ENCODE measurements at places on chromosomes 2 and 18.
A peak's percentile ranks its signal among the peaks of the same experiment; 100 is the strongest.

GRCh38 chr2:219906114-219907010 is 278.9 kb downstream of the SLC4A3 start:
- no peak for DNase-seq

DNA sequence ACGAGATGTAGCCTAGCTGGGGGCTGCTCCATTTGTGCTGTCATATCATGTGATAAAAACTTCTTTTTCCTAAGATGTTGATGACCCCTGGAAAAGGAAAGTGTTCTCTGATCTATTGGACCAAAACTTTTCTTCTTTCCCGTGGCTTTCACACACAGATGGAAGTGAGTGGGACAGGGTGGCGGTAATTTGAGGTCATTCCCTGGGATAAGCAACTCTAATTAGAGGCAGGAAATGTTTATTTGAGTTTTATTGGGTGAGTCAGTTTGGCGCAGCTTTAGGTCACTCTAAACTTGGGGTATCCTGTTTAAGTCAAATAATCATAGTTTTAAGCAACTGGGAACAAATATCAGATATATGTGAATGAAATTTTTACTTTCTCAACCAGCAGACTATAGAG is 221.0 kb upstream of the EPAS1 start:
- peak; percentile 62 for DNase-seq

GRCh38 chr2:12119841-12120240 is 373.4 kb downstream of the LPIN1 start:
- DNase-seq, result no peak

DNA sequence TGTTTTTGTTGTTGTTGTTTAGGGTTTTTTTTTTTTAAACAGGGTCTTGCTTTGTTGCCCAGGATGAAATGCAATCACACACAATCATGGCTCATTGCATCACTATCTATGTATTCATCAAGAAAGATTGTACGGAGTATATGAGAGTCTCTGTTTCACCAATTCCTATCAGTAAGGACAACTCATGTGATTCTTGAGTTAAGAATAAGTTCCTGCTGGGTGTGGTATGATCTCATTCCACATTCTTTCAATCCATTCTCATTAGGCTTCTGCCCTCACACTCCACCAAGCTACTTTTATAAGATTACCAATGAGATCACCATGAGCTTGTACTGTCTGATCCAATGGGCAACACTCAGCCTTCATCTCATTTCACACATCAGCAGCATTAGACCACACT is 9.1 kb upstream of the AP1S3 start:
- peak; percentile 96 for DNase-seq

- DNase-seq, result no peak
Measured at GRCh38 chr2:211127501-211127900, 571.1 kb downstream of the CPS1 start.

DNA sequence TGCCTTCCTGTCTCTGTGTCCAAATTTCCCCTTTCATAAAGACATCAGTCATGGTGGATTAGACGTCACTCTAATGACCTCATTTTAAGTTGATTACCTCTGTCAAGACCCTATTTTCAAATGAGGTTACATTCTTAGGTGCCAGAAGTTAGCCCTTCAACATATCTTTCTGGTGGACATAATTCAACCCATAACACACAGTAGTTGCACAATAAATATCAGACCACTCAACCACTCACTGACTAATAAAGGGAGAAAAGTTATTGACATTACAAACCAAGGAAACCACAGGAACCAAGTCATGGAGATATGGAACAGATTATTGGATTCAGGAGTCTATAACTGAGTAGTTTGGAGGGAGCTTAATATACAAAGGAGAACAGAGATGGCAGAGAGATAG is 377.4 kb upstream of the ACVR2A start:
- no peak for DNase-seq

DNA sequence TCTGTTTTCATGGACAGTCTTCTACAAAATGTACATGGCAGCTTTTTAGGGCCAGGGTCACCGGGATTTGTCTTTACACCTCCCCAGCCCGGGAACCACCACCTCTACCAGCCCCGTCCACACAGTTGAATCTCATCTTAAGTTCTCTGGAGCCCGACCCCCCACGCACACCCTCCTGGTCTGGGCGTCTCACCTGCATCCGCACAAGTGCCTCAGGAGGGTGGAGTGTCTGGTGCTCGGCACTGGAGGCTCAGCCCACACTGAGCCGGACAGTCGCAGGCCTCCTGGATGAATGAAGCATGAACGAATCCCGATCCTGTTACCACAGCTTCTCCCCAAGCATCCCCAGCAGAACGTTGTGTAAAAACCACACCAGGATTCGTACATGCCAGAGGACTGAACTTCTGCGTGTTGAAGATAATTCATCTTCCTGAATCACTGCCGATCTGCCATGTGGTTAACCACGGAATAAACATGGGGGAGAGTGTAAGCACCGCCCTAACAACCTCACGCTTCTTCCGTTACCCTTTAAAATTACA is 162.0 kb downstream of the RTP5 start:
- peak; percentile 39 for DNase-seq

DNA sequence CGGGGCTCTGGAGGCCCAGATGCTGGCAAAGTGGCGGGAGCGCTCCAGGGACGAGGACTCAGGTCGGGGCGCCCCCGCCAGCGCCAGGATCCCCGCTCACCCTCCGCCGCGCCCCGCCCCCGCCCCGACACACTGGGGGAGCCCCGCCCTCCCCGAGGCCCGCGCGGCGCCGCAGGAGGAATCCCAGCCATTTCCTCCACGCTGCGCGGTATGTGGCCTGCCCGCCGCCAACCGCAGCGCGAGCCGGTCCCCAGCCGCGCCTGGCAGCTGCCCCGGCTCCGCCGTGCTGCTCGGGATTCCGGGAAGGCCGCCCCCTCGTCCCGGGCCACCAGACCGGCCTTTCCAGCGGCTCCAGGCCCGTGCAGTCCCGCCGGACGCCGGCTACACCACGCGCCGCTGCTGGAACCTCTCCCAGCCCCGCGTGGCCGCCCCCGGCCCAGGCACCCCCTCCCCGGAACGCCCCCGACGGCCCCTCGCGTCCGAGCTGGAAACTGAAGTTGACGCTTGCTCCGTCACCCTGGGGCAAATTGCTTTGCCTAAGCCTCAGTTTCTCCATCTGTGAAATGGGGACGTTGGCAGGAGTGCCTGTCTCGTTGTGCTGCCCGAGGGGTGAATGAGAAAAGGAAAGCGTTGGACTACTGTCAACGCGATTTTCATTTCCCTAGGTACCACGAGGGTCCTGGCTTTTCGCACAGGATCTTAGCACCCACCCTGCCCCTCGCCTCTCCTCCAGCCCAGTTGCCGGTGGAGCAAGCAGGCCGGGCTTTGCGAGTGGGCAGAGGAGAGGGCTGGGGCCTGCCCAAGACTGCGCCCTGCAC is 53.6 kb downstream of the PKDCC start:
- peak; percentile 16 for DNase-seq

GRCh38 chr2:127536707-127537541 is 1.4 kb downstream of the MYO7B start:
- DNase-seq, result no peak

DNA sequence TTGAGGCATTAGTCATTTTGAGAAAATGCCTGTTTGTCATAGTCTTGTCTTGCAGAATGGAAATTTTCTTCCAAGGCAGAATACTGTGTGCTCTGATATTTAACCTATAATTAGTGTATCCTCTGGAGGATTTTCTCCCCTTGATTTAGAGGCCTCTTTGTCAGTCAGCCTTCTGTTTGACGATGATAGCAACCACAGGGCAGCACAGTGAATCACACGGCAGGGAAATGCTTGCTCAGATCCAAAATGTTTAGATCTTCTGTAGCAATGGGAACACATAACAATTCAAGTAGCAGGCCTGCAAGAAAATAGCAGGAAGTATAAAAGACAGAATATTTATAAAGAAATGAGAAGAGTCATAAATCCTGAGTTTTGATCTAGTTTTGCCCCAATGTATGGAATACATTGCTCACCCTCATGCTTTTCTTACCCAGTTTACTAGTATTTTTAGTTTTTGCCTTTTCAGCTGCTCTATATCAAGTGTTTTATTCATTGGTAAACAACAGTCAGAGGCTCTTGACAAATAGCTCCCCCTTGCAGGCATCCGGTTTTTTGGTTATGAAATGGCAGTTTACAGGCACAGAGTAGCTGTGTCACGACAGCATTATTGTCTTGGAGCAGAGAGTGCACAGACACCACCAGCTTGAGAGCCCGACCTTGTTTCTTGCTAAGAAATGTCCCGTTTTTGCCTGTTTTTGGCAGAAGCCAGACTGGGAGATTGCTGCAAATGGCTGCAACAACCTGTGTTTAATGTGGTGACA is 185.1 kb downstream of the MYO3B start:
- no peak for DNase-seq

DNA sequence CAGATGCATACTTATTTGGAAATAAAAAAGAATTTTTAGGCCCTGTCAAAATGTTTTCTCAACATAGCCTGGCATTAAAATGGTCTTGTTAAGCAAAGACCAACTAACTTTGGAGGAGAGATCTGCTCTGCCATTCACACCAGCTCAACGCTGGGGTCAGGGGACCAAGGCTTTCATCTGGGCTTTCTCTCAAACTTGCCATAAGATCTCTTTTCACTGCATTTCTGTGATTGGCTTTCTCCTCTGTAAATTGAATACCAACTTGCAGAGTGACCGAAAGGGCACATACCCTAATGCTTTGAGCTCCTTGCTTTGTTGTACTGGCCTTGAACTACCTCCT is 71.2 kb downstream of the MYCN start:
- DNase-seq, result no peak

DNA sequence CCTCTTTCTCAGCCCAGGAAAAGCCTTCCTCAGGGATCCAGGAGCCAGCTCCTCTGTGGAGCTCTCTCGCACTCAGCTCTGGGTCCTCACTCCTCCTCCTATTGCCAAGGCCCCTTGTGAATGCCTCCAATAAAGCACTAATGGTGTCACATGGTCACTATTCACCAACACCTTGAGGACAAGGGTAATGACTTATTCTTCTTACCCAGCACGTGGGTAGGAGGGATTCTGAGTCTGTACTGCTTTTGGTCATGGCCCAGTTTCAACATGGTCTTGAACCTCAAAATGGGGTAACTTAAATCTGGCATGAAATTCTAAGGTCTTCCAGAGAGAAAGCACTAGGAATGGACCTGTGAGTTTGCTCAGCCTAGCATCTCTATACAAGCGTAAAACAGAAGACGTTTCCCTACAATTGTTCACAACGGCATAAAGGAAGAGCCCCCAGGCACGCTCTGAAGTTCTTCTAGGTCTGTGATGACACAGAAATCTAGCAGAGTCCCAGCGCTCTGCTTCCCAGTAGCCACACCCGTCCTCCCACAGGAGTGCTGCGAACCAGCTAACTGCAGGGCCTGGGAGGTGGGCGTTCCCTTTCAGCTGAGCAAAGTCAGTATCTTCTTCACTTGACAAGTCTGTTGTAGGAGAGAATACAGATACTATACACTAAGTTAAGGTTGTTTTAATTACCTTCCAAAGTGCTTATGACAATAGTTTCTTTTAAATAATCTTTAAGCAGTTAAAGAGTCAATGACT is 14.6 kb upstream of the KIDINS220 start:
- no peak for DNase-seq

DNA sequence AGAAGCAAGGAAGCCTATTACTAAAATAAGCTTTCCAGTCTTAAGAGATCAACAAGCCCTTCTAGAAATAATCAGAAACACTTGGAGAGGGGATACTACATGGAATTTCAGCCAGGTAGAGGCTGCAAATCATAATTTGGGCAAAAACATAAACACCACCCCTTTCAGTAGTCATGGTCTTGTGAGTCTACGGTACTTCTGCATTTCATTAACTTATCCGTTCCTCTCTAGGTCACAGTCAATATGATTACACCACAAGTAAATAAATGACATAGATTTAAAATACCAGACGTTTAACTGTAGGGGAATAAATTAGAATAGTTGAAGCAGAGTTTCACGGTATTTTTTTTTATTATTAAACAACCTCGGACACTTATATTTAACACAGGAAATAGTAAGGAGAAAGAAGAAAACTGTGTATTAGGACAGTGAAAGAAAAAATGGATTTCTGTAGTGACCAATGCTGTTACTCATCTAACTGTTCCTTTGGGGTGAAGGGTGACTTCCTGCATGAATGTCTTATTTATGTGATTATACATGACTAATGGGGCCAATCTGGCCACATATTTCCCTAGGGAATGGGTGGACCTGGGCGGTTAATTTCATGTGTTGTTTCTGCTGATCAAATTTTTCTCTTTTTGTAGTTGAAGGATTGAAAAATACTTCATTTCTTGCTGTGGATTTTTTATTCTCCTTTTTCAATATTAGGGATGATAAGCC is 456.6 kb upstream of the UBE2E3 start:
- DNase-seq, result peak; percentile 75

DNA sequence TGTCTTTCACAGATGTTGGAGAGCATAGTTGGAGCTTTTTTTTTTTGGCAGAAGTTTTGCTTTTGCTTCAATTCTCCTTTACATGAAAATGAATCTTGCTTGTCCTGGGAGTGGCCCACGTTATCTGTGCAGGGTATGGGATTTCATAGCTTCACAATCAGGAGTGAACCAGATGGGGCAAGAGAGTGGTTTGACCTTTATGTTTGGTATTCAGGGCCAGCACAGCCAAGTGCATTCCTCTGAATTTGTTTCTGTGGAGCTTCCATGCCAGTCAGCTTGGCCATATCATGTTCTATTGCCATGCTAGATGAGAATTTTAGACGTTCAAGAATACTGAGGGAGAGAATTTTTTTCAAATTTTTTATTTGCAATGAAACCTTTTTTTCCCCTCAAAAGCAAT is 116.6 kb downstream of the PRPF40A start:
- no peak for DNase-seq

GRCh38 chr2:230893841-230894781 is 29.4 kb downstream of the ITM2C start:
- no peak for DNase-seq

GRCh38 chr2:121796239-121796638 is 40.8 kb downstream of the TSN start:
- DNase-seq, result no peak

GRCh38 chr2:60376252-60376651 is 177.2 kb downstream of the BCL11A start:
- no peak for DNase-seq

DNA sequence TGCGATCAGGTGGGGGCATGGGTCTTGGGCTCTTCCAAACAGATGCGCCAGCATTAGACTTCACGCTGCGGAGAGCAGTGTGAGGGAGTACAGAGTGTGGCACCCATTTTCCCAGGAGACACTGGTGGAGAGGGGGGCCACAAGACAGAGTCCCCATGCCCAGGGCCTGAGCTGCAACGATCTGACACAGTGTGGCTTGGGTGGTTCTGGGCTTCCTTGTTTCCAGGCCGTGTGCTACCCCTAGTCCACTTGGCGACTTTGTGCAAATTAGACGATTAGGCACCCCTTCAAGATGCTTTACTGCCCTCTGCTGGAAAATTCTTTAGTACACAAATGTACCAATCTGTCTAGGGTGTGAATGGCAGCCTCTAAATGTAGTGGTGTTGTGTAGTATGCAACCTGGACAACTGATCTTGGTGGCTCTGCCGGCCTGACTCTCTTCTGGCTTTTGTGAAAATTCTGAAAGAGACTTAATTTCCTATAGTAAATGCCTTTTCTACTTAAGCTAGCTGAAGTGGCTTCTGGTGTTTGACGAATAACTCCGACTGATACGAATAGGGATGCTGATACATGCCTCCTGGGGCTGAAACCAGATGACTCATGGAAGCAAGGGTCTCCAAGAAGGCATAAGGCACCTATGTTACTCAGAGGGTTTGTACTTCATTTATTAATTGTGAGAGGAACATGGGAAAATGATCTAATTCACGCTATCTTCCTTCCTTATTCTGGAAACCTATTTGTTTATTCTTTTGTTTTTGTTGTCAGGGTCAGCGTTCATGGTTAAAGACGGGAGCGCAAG is 92.3 kb upstream of the SMAD2 start:
- DNase-seq, result no peak

- DNase-seq, result no peak
Measured at GRCh38 chr2:240182001-240182400, 41.5 kb upstream of the OTOS start.

GRCh38 chr2:46549166-46549844 is 69.9 kb downstream of the TMEM247 start:
- no peak for DNase-seq

All from BJ (cell line).